ENCODE measurements at places on chromosomes 2 and 18. TPM values are rescaled to one million over a fixed set of nuclear protein-coding genes. Genes with fewer than 3 reads are reported as not detected.

GRCh38 chr18:50006470-50007046 is 188.4 kb downstream of the MYO5B start:
- no peak for DNase-seq

- DNase-seq = no peak
These were observed 1111.0 kb upstream of the SLC39A10 start for GRCh38 chr2:194545978-194546377.

- DNase-seq = no peak
These were observed 133.5 kb downstream of the TANC1 start for GRCh38 chr2:159101755-159102489.

- no peak for DNase-seq
These were observed 78.3 kb downstream of the TTC32 start for GRCh38 chr2:19823507-19823906.

TBR1 gene
- polyA plus RNA-seq = not detected

GRCh38 chr2:28648147-28648546 is 103.5 kb upstream of the PPP1CB start:
- no peak for DNase-seq

GRCh38 chr2:30275256-30275655 is 43.9 kb downstream of the LBH start:
- DNase-seq = no peak

DNA sequence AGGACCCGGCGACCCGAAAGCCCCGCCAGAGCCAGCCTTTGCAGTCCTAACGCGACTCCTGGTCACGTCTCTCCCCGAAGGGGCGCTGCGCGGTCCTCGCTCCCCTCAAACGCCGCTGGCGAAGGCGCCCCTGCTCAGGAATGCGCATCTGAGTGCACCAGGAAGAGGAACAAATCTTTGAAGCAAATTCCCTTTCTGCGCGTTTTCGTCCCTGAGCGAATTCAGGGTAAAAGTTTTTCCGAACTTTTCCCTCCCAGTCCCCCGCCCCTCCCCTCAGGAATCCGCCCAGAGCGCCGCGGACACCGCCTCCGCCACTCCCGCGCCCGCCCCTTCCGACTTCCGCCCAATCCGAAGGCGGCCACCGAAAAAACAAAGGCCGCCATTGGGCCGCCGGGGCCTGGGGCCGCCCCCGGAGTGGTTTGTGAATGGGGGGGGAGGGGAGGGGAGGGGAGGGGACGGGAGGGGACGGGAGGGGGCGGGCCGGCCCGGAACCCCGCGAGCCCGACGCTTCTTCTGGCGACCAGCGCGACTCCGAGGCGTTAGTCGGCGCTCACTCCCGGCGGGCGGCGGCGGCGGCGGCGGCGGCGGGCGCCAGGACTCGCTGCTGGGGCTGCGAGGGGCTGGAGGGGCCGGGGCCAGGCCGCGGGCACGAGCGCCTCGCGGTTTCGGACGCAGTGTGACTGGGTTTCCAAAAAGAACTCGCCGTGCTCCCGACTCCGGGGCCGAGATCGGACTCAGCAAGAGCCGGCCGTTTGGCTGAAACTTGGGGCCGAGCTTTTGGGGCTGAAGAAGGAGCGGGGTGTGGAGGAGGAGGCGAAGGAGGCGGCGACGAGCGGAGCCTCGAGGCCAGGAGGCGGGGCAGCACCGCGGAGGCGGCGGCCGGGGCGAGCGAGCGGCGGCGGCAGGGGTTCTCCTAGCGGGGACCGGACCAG is at the start of gene FZD7:
Gene FZD7 (plus strand): TSS at position 539 of the 932 bp plus-strand sequence. CDS start 793 bp downstream, outside the sequence.
- peak; percentile 82 for DNase-seq

DNA sequence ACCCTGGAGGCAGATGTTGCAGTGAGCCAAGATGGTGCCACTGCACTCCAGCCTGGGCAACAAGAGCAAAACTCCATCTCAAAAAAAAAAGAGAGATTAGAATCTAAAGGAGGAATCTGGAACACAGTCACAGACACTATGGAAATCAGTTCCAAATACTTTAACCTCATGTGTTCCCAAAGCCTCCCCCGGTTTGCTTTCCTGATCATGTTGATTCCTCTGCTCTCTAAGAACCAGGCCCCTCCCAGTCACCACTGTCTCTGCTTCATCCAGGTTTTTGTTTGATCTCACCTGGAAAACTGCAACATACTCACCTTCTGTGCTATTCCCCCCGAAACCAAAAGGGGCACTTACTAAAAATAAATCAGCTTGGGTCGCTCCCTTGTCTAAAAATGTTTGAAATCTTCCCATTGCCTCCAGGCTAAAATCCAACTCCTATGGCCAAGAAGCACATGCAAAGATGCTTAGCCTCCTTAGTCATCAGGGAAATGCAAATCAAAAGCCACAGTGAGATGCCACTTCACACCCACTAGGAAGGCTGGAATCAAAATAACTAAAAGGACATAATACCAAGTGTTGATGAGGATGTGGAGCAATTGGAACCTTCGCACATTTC is 6.2 kb upstream of the NEU2 start:
- DNase-seq = no peak

GRCh38 chr2:27135478-27135955 is 1.1 kb upstream of the PREB start:
- DNase-seq = no peak

- no peak for DNase-seq
These were observed 537.9 kb upstream of the LRATD1 start for GRCh38 chr2:14094592-14094991.

- DNase-seq = no peak
These were observed 44.2 kb upstream of the CDH7 start for GRCh38 chr18:65706646-65707045.

DNA sequence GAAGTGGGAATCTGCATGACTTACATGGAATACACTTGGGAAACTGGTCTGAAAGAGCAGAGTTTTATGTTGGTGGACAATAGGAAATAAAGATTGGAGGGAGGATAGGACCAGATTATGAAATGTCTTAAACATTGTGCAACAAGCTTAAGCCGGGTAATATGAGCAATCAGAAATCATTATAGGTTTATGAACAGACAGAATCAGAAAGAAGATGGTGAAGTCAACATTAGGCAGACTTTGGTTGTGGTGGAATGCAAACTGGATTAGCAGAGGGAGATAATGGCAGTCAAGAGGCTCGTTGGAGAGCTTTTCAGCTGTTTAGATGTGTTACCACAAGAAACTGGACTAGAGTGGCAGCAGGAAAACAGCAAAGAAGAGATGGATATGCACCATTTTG is 43.5 kb downstream of the CRIM1 start:
- no peak for DNase-seq

SPC25 gene
- not detected for polyA plus RNA-seq

IL1R2 gene
- not detected for polyA plus RNA-seq

- DNase-seq = no peak
These were observed 1.8 kb downstream of the STRN start for GRCh38 chr2:36964496-36965058.

GRCh38 chr18:5895876-5896740 is 786 bp upstream of the TMEM200C start:
- DNase-seq = no peak

- DNase-seq = no peak
These were observed 180.2 kb upstream of the KLHL29 start for GRCh38 chr2:23204685-23205242.

GRCh38 chr2:231933916-231934401 is 7.8 kb upstream of the NPPC start:
- DNase-seq = no peak

GRCh38 chr18:4589056-4589800 is 134.1 kb upstream of the DLGAP1 start:
- no peak for DNase-seq

DNA sequence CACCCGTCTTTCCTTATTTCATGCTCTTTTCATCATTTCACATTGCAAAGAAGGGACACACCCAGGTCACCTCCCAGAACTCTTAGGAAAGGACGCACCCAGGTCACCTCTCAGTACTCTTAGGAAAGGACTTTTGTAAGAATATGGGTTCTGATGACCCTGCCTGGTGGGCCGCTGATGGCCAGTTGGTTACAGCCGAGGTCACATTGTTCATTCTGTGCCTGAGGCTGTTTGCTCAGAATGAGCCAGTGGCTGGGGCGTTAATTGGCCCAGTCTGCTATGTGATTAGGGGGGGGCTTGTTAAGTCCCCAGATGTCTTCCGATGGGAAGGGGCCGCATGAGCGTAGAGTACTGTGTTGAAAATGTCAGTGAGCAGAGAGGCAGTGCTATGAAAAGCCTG is 9.4 kb downstream of the MLPH start:
- DNase-seq = no peak

EGR4 gene
- not detected for polyA plus RNA-seq

DNA sequence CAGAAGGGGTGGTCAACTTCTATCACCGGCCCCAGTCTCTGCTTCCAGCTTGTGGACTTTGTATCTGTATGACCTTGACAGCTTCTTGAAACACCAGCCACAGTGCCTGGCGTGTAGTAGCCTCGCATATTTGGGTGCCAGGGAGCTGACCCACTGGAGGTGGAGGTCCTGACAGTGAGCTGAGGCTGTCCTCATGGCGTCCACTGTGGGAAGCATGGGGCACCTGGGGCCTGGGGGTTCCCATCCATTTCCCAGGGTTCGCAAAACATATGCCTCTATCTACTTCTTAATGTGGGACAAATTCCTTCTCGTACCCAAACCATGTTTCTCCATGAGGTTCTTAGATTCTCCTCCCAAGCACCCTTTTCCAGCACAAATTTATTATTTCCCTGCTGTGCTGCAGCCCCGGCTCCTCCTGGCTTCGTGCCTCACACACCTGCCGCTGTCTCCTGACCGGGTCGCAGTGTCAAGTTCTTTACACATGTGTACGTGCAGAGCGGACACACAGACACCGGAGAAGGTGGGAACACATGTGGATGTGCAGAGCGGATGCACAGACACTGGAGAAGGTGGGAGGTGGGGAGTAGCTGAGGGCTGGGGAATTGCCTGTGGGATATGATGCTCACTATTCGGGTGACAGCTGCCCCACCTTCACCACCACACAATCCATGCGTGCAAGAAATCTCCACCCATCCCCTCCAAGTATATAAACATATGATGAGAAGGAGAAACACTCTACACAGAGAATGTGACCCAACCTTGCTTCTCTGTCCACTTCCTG is 23.4 kb downstream of the TMEM18 start:
- no peak for DNase-seq

GRCh38 chr2:197217541-197217940 is 93.0 kb downstream of the ANKRD44 start:
- DNase-seq = no peak

- no peak for DNase-seq
These were observed 36.2 kb downstream of the THADA start for GRCh38 chr2:43559391-43560230.

RAB6C gene
- not detected for polyA plus RNA-seq

- no peak for DNase-seq
These were observed 277.1 kb upstream of the NRP2 start for GRCh38 chr2:205405194-205405593.

DNA sequence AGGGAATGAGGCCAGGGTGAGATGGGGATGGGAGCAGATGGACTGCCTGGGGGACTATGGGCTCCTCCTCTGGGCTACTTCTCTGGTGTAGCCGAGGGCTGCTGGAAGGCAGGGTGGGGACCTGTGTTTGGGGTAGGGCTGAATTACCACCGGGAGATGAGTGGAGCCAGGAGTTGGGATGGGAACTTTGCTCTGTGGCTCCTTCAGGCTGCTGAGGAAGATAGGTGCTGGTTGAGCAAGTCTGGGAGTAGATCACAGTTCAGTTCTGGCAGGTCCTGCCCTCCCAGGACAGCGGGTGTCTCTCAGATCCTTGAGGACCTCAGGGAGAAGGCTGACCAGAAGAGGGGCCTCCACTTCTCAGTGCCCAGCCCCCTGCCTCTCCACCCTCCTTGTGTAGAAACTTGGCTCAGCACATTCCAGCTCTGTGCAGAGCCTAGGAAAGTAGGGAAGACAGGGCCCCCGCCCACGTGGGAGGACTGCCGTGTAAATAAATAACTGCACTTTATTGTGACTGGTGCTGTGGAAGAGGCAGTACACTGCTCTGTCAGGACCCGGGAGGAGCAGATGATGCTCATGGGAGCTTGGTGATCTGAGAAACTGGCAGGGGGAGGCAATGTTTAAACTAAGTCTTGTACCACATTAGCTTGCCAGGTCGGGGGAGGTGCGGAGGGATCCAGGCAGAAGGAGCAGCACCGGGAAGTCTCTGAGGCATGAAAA is 15.3 kb downstream of the TET3 start:
- no peak for DNase-seq

- no peak for DNase-seq
These were observed 53.1 kb downstream of the RHBDD1 start for GRCh38 chr2:226888971-226889370.
